Astrocyte (in vitro differentiated cells and primary cell): ENCODE measurements at places on chromosomes 1 and 21.

- no peak for DNase-seq
Observed at GRCh38 chr1:185054365-185055060, 9.2 kb downstream of the RNF2 start.

- peak; percentile 32 for DNase-seq
Observed at GRCh38 chr1:226938903-226939437, 1.1 kb upstream of the COQ8A start.

- no peak for DNase-seq
Observed at GRCh38 chr1:11273595-11274234, 717 bp downstream of the UBIAD1 start.

- peak; percentile 85 for DNase-seq
Observed at GRCh38 chr1:168653567-168653966, 75.4 kb downstream of the DPT start.

- no peak for DNase-seq
Observed at GRCh38 chr1:59107516-59107915, 189.4 kb upstream of the FGGY start.

- DNase-seq, result peak; percentile 64
Observed at GRCh38 chr1:210328746-210329503, at the start of gene HHAT. TSS of gene HHAT (plus strand) at chr1:210328902. CDS start at chr1:210348976, 20,074 bp downstream.

DNA sequence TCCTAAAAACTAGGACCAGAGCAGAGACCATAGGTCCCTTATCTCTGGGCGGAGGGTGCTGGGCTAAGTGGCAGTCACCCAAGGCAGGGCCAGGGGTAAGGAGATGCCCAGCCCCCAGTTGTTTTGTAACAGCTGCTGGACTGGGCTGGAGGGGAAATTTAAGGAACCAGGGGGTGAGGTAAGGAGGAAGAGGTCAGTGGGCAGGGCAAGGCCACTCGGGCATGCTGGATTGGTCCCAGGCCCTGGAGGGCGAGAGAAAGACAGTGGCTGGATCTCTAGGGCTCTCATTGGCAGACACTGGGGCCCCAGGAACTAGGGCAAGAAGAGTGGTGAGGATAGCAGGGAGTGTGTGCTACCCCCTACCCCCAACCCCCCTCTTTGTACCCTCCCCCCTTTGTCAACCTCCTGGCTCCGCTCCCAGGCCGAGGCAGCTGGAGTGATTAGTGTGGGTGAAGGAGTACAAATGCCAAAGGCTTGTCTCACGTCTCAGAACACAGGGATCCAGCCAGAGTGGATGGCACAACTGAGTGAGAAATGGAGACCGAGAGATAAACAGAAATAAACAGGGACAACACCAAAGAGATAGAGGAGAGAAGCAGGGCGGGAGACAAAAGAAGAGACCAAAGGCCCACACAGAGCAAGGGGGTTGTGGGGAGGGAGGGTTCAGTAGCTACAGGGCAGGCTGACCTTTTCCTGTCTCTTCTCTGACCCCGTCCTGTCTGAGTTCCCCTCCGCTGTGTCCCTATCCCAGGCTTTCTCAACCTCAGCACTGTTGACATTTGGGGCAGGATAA lies 20.5 kb upstream of the THRAP3 start:
- DNase-seq, result peak; percentile 42

- DNase-seq, result peak; percentile 2
Observed at GRCh38 chr1:194931166-194931565, 1677.1 kb downstream of the KCNT2 start.

- DNase-seq, result no peak
Observed at GRCh38 chr21:15005391-15005790, 59.4 kb downstream of the NRIP1 start.

DNA sequence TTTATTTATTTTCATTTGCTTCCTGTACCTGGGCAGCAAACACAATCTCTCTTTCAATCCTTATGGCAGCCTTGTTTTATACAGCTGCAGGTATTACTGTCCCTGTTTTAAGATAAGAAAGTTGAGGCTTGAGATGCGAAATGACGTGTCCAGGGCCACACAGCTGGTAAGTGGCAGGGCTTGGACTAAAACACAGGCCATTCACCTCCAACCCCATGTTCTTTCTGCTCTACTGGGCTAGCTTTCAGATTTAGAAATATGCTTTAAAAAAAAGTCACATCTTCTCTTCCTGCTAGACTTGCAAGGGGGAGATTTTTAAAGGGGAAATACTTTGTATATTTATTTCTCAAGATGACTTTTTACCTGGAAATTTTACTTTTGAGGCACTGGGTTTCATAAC lies 62.8 kb downstream of the CNST start:
- no peak for DNase-seq

DNA sequence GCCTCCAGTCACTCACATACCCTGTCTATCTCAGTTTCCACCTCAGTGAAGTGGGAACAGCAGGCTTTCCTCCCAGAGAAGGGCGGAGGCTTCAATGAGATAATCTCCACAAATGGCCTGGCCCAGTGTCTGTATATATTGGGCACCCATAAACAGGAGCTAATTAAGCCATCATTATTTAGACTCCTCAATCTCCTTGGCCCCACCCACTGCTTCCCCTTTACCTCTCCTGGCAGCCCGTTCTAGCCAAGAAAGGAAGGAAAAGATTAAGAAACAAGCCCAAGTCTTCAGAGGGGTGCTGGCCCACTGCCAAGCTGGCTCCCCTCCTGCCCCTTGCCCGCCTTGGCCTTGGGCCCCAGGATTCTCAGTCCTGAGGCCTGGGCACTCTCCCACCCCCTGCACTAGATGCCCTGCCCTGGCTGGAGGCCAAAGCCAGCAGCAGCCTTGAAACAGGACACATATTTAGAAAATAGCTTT lies 15.9 kb upstream of the EPB41 start:
- DNase-seq, result no peak
